ENCODE measurements at places on chromosomes 1 and 21.

DNA sequence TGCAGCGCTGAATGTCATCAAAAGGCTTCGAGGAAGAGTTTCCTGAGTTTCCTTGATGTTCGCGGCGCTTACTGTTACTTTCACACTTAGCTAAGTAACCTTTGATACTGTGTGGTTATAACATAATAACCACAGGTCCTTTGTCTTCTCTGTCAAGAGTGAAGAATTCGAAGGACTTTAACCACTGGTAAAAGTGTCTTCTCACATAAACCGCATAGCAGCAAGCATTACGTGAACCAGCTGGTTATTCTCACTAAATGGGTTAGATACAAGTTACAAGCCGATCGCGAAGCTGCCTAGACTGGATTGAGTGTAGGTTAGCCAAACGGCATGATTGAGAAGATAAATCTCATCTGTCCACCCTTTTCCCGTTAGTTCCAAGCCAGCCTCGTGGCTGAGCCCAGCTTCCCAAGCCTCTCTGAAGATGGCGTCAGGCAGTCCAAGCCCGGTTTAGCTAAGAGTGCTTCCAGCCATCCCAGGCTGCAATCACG is 18.3 kb upstream of the IFNGR2 start:
- DNase-seq: no peak

DNA sequence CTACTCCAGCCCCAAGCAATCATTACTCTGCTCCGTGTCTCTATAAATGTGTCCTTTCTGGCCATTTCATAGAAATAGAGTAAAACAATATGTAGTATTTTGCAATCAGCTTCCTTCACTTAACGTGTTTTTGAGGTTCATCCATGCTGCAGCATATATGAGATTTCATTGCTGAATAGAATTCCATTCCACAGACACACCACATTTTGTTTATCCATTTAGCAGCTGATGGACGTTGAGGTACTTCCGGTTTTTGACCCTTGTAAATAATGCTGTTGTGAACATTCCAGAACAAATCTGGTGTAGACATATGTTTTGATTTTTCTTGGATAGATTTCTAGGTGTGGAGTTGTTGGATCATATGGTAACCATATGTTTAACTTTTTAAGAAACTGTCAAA is 30.7 kb downstream of the ADAM30 start:
- no peak for DNase-seq

DNA sequence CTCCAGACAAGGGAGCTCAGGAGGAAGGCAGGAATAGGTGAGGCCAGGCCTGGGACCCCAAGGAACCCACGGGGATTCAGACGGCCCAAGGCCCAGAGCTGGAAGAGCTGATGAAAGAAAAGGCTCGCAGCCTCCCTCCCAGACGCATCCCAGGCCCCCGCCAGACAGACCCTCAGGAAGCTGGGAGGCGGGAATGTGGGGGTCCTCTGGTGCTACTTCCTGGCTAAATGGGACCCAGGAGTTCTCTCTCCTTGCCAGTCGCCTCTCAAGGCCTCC is 430 bp downstream of the FBXO2 start:
- no peak for DNase-seq

DNA sequence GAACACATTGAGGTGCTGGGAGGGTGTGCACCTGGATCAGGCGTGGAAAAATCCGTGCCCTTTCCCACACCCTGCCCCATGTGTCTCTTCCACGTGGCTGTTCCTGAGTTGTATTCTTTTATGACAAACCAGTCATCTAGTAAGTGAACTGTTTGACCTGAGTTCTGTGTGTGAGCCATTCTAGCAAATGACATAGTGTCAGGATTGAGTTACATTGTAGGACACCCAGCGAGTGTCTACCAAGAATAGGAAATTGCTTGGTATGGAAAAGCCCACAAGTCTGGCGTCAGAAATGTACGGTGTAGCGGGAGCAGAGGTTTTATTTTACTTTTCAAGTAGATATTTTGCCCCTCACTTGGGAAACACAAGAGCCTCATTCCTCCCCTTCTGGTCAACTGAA is 1.2 kb upstream of the MRAP start:
- no peak for DNase-seq

GRCh38 chr1:209983953-209984352 is 45.9 kb downstream of the SYT14 start:
- no peak for DNase-seq

GRCh38 chr1:61231795-61232194 is 149.4 kb downstream of the NFIA start:
- no peak for DNase-seq

All from NCI-H510A treated with DMSO at 0.1 percent for 48 hours (cell line).